ENCODE measurements at places on chromosomes 1 and 21.

DNA sequence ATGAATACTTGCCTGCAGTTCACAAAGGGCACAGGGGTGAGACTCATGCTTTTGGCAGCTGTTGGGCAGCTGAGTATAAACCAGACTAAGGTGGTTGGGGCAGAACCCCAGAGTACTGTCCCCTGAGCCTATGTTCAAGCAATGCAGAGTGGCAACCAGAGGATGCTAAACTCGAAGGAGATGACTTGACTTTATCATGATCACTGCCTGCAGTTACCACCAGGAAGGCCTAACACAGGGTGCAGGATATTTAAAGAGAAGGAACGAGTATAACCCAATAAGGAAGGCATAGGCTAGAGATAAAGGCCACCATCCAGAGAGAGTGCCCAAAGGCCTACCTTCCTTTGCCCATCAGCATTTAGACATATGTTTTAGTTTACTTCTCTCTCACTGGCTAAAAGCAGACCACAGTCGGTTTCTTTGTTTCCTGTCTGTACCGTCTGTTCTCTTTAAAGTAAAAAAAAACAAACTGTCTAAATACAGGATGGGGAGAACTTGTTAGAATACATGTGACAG lies 83.3 kb downstream of the MPZL1 start:
- DNase-seq: no peak
- peaks cover 26% of the 10 kb centered on the region for H3K4me1 ChIP-seq
- H3K27ac ChIP-seq: peak overlapping the region; percentile 52
- H3K27me3 ChIP-seq: no peaks in the 10 kb centered on the region

DNA sequence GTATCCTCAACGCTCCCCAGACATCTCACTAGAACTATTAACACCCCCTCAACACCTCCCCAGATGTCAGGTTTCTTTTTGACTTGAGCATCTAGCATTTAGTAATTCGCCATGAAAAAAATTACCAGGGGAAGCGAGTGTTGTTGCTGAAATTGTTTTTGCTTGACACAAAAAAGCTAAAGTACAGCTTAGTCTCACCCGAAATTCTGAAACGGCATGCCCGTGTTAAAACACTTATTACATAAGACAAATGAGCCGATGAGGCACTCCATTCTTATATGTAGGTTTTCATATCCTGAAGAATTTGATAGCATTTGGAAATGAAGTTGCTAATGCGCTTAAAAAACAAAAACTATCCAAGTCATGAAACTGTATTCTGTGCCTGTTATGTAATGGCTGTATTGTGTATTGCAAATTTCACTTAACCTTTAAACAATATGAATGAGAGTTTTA lies 1.3 kb upstream of the NRIP1 start:
- H3K4me3 ChIP-seq: peak overlapping the region; percentile 88
- no peak for DNase-seq
- H3K27me3 ChIP-seq: peaks cover 8% of the 10 kb centered on the region
- H3K36me3 ChIP-seq: peaks cover 4% of the 10 kb centered on the region
- H3K4me1 ChIP-seq: peaks cover 30% of the 10 kb centered on the region
- H3K27ac ChIP-seq: peak overlapping the region; percentile 93

DNA sequence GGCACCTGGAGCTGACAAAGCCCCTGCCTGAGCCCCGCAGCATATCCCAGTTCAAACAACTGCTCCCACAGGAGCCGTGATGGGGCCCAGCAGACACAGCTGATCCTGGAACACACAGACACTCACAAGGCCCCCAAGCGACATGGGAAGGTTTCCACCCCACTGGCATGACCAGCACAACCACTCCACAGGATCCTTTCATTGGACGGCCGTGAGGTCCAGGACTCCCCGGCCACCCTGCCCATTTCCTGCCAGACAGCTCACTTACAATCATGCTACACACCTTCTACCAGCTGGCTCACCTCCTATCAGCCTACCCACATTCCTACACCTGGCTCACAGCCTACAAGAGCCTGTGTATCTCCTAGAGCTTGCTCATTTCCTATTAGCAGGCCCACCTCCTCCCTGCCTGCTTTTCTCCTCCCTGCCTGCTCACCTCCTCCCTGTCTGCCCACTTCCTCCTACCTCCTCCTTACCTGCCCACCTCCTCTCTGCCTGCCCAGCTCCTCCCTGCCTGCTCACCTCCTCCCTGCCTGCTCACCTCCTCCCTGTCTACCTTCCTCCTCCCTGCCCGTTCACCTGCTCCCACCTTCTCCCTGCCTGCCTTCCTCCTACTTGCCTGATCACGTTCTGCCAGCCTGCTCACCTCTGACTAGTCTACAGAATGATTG lies 73.9 kb downstream of the MATN1 start:
- no peak overlapping the region for H3K27ac ChIP-seq
- no peak for DNase-seq
- no peaks in the 10 kb centered on the region for H3K4me1 ChIP-seq
- no peak overlapping the region for H3K4me3 ChIP-seq

DNA sequence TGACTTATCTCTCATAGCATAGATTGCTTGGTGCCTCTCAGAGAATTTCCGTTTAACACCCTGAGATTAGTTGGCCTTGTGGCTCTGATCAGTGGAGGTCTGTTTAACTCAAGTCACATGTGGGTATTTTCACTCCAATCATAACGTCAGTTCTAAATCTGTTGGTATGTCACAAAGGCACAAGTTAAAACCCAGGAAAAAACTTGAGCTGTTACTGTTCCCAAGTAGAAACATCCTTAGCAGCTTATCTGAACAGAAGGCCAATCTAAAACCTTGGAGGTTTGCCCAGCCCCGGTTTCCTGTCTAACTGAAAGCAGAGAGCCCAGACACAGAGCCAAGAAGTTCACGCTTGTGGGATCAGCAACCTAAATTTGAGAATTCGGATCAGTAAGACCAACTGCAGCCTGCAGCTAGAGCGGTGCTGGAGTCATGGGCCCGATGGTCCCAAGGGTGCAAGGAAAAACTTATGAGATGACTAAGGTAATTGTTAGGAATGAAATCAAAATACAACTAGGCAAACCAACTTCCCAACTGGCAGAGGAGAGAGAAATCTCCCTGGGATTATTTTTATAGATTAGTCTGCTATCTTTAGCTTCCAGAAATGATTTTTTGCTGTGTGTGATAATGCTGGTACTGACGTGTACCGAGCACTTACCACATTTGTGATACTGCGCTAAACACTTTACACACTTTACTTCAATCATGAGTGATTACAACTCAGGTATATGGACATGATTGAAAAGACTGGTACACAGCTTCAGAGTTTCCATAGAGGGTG lies 90.2 kb upstream of the C1orf21 start:
- H3K27ac ChIP-seq: no peak overlapping the region
- H3K4me3 ChIP-seq: no peak overlapping the region
- H3K27me3 ChIP-seq: peaks cover 5% of the 10 kb centered on the region
- no peak for DNase-seq
- H3K4me1 ChIP-seq: no peaks in the 10 kb centered on the region

GRCh38 chr1:220943319-220943996 lies 64.2 kb downstream of the HLX start:
- no peaks in the 10 kb centered on the region for H3K36me3 ChIP-seq
- no peaks in the 10 kb centered on the region for H3K27me3 ChIP-seq
- DNase-seq: no peak
- H3K4me1 ChIP-seq: no peaks in the 10 kb centered on the region
- H3K4me3 ChIP-seq: no peak overlapping the region

GRCh38 chr21:28325618-28326017 lies 667.1 kb downstream of the LTN1 start:
- H3K27ac ChIP-seq: no peak overlapping the region
- H3K27me3 ChIP-seq: no peaks in the 10 kb centered on the region
- H3K4me1 ChIP-seq: no peaks in the 10 kb centered on the region

- no peak overlapping the region for H3K4me3 ChIP-seq
- peaks cover 22% of the 10 kb centered on the region for H3K27me3 ChIP-seq
- DNase-seq: no peak
- no peak overlapping the region for H3K27ac ChIP-seq
Measured at GRCh38 chr1:207919523-207920170, 8.7 kb upstream of the CD34 start.

DNA sequence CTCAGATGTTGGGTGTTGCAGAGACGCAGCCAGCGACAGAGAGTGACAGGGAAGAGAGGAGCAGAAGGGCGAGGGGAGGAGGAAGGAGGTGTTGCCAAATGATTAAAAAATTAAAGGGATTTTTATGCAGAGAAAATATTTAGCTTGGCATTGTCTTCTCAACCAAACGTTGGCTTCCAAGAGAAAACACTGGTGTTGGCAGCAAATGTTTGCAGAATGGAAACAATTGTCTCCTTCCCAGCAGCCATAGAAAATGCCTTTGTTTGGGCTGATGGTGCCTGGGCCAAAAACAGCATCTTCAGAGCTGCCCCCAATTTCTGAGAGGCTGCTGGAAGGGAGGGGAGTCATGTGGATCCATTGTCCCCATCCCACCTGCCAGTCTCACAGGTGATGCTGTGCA lies 29.7 kb upstream of the GRIK3 start:
- no peak for DNase-seq
- H3K27ac ChIP-seq: no peak overlapping the region
- H3K36me3 ChIP-seq: no peaks in the 10 kb centered on the region
- peaks cover 11% of the 10 kb centered on the region for H3K27me3 ChIP-seq
- H3K4me3 ChIP-seq: no peak overlapping the region

DNA sequence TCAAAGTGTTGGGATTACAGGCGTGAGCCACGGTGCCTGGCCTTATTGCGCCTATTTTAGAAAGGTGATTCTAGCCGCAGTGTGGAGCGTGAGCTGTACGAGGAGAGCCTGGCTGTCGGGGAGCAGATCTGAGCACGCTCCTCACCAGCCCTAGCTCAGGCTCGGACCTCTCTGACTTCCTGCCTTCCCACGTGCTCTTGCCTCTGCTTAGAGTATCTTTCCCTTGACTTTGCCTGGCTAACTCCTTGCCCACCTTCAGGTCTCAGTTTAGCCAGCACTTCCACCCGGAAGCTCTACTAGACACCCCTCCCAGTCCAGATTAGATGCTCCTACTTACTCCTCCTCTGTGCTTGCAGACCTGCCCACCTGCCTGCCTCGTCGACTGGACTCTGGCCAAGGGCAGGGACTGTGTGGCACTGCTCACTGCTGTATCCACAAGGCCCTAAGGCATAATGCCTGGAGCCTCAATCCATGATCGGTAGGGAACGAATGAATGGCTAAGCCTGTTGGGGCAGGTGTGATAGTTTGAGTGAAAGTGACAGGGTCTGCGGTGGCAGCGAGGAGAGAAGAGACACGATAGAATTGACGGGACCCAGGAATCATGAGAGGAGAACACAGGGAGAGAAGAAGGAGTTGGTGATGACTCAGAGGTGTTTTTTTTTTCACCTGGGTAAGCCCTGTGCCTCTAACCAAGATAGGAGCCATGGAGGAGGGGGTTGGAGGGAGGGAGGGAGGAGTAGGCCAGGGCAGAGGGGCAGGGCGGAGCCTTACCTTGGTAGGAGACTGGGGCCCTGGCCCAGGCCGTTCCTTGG lies 28.1 kb upstream of the WASF2 start:
- H3K36me3 ChIP-seq: no peaks in the 10 kb centered on the region
- no peaks in the 10 kb centered on the region for H3K27me3 ChIP-seq
- no peak overlapping the region for H3K4me3 ChIP-seq
- no peak for DNase-seq
- peaks cover 53% of the 10 kb centered on the region for H3K4me1 ChIP-seq

DNA sequence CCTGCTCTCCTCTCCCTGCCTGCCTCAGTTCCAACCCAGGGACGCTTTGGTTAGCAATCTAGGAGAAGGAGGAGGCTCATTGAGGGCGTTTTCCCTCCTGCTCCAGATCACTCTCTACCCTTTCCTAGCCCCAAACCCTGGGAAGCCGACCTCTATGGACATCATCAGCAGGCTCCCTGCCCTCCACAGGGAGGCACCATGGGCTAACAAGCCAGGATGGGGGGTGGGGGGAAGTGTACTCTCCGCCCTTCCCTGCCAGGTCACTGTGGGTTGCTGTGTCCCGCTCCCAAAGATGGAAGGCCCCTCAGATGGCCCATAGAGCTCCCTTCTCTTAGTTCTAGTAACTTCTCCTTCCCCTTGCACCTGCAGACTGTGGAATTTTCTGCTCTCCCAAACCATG lies 35.7 kb downstream of the KCND3 start:
- peaks cover 15% of the 10 kb centered on the region for H3K27me3 ChIP-seq
- H3K36me3 ChIP-seq: no peaks in the 10 kb centered on the region
- DNase-seq: no peak

- peaks cover 23% of the 10 kb centered on the region for H3K27me3 ChIP-seq
- H3K36me3 ChIP-seq: no peaks in the 10 kb centered on the region
- no peak overlapping the region for H3K27ac ChIP-seq
- no peaks in the 10 kb centered on the region for H3K4me1 ChIP-seq
Measured at GRCh38 chr1:159239551-159240220, 35.0 kb downstream of the ACKR1 start.

DNA sequence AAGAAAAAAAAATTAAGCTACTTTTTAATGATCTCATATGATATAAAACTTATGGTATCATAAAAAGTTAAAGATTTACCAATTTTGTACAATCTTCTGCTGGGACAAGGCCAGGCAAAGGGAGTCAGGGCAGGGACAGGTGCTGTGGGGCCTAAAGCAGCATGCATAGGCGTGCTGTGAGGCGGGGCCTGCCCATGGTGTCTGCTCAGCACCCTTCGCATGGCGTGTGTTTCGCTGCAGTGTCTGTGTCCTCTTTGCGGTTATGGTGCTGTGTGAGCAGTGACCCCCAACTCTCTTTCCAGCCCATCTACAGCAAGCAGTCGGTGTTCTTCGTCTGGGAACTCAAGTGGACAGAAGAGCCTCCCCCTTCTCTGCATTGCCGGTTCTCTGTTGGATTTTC lies 13.4 kb upstream of the PWP2 start:
- DNase-seq: no peak
- H3K36me3 ChIP-seq: peaks cover 37% of the 10 kb centered on the region
- H3K27ac ChIP-seq: peak overlapping the region; percentile 18
- H3K27me3 ChIP-seq: no peaks in the 10 kb centered on the region
- H3K4me3 ChIP-seq: no peak overlapping the region

DNA sequence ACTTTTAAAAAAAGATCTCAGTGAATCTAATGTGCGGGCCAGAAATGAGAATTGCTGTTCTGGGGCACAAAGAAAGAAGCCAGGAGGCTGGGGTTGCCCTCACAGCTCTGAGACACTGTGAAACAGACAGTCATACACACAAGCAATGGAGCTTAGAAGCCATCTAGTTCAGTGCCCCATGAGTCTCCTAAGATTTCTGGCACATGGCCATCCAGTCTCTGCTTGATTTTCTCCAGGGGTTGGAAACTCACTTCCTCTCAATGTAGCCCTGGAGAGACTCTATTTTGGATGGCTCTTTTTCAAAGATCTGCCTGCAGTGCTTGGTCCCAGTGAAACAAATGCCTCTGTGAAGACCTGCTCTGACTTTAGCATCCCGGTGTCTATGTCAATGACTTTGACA lies 38.6 kb downstream of the KCNN3 start:
- no peaks in the 10 kb centered on the region for H3K36me3 ChIP-seq
- no peak overlapping the region for H3K4me3 ChIP-seq
- DNase-seq: no peak
- no peaks in the 10 kb centered on the region for H3K4me1 ChIP-seq
- H3K27ac ChIP-seq: no peak overlapping the region
- peaks cover 6% of the 10 kb centered on the region for H3K27me3 ChIP-seq

DNA sequence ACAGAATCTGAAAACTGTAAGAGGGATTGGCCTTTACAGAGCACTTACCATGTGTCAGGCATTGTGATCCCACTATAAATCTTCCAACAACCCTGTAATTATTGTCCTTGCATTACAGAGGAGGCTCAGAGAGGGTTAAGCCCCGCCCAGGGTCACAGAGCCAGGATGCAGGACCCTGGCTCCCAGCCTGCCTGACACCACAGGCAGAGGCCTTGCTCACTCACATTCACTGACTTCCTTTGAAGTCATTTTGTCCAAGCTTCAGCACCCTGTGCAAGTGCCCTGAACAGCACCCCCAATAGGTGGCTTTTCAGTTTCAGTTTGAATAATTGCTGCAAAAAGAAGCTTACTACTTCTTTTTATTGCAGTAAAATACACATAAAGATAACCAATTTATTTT lies 256.8 kb upstream of the NFIA start:
- H3K27ac ChIP-seq: no peak overlapping the region
- peaks cover 3% of the 10 kb centered on the region for H3K27me3 ChIP-seq
- H3K36me3 ChIP-seq: no peaks in the 10 kb centered on the region
- H3K4me1 ChIP-seq: no peaks in the 10 kb centered on the region
- H3K4me3 ChIP-seq: no peak overlapping the region
- no peak for DNase-seq

Measured in activated naive CD8-positive, alpha-beta T cell treated with anti-CD3 and anti-CD28 coated beads, Interleukin-2, amount 50 U/mL, for 24 hours (primary cell).